Stimulated activated CD4-positive, alpha-beta T cell treated with anti-CD3 and anti-CD28 coated beads, Interleukin-1b, Interleukin-23, amount 100 ng/mL, for 1 hour (primary cell): ENCODE measurements at places on chromosomes 3 and 15.

DNA sequence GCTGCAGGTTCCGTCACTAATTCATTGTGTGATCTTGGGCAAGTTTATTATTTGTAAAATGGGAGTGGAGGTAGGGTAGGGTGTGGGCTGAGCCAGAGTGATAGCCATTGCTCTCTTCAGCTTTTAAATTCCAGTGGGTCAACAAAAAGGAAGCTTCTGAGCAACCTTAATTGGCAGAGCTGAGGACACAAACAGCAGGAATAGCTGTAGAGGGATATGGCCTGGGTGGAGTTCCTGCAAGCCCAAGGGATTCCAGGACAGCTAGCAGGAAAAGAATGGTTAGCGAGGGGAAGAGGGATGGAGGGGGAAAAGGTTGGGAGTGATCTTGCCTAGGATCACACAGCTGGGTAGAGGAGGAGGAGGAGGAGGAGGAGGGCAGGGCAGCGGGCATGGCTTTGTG, 11.4 kb downstream of the CCK start:
- no peak for DNase-seq

DNA sequence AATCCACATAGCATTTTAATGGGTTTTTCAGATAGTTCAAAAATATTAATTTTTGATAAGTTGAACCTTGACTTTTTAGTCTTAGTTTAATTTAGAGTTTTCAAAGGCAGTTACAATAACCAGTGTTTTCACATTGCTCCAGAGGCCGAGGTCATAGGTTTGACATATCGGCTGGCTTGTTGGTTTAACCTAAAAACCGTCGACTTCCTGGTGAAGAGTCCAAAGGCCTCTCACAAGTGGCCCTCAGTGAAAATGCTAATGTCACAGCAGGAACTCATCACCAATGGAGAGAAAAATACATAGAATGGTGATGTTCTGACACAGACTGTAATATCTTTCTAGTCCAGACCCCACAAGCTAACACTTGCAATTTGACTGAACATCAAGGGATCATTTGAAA, 642.3 kb downstream of the PLOD2 start:
- DNase-seq: no peak

GRCh38 chr15:65980824-65981456, 111.6 kb downstream of the RAB11A start:
- no peak for DNase-seq

- DNase-seq: no peak
Observed at GRCh38 chr15:81384891-81385720, 11.1 kb upstream of the TMC3 start.

GRCh38 chr3:101851072-101851770, 1.9 kb downstream of the NFKBIZ start:
- DNase-seq: no peak

GRCh38 chr3:187017511-187018230, 87.3 kb downstream of the ST6GAL1 start:
- no peak for DNase-seq

- no peak for DNase-seq
Observed at GRCh38 chr3:6717026-6717943, 143.6 kb upstream of the GRM7 start.

DNA sequence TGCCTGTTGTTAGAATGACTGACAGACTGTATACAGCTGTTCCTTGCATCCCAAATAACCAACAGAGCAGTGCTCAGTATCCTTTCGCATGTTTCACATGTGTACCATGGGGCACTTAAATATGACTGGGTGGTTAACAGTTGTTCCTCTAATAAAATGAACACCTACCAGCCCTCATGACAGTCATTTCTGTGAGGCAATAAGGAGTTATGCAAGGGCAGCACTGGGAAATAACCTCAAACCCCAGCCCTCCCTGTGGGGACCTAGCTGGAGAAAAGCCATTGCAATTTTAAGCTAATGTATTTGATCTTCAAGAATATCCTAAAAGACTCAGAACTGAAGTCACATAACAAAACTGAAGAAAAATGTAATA, 7.3 kb downstream of the RFT1 start:
- no peak for DNase-seq

GRCh38 chr15:38551720-38552648, 12.6 kb downstream of the RASGRP1 start:
- no peak for DNase-seq

DNA sequence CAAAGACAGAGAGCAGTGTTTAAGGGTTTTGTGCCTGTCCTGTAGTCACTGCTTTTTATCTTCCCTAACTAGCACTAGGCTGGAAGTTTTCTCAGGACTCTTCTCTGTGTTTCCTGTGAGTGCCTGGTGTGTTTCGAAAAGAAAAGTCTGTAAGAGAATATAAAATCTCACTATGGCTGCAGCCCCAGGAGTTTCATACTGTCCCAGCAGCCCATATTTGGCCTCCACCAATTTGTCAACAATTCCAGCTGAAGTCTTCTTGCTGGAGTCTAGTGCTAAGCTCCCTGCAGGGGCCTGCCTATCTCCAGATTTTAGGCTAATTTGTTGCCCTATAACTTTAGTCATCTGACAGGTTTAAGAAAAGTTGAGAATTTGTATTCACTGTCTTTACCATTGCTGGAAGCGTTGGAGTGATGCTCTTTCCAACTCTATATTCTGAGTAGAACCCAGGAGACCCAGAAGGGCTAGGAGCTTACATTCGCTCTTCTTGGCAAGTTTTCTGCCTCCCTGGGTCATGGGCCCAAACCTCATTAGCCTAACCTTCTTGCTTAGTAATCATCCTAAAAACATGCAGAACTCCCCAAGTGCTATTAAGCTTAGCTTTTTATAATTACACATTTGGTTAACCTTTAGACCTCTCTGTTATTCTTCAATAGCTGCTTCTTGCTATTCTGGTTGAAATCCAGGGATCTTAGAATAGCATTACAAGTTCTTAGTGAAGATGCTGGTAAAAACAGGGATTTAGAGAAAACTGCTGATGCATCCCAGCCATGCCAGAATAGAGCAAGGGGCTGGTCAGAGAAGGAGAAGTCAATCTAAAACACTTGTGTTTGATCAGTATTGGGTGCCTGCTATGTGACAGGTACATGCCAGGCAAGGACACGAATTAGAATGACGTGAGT, 283.1 kb downstream of the NEK10 start:
- no peak for DNase-seq

DNA sequence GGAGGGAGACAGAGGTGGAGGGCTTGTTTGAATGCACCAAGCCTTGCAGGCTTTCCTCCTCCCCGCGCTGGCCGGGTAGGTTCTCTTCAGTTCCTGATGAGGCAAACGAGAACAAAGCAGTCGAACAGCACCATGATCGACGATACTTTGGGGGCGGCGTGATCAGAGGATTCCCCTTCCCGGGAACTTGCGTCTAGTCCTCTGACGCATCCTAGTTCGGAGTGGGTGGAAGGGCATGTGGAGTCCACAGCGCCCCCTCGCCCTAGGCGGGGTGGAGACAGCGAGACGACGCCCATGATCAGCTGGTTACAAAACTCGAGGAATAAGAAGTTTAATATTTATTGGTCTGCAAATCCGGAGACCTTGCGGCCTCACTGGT, 452 bp upstream of the SV2B start:
- no peak for DNase-seq

DNA sequence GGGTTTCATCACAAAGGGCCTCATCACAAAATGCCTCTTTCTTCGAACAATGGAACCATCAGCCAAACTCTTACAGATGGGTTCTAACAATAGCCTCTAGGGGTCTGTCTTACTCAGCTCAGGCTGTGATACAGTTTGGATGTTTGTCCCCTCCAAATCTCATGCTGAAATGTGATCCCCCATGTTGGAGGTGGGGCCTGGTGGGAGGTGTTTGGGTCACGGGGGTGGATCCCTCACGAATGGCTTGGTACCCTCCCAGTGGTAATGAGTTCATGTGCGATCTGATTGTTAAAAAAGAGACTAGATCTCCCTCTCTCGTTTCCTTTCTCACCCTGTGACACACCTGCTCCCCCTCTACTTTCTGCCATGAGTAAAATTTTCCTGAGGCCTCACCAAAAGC, 47.9 kb upstream of the LIPC start:
- DNase-seq: no peak

DNA sequence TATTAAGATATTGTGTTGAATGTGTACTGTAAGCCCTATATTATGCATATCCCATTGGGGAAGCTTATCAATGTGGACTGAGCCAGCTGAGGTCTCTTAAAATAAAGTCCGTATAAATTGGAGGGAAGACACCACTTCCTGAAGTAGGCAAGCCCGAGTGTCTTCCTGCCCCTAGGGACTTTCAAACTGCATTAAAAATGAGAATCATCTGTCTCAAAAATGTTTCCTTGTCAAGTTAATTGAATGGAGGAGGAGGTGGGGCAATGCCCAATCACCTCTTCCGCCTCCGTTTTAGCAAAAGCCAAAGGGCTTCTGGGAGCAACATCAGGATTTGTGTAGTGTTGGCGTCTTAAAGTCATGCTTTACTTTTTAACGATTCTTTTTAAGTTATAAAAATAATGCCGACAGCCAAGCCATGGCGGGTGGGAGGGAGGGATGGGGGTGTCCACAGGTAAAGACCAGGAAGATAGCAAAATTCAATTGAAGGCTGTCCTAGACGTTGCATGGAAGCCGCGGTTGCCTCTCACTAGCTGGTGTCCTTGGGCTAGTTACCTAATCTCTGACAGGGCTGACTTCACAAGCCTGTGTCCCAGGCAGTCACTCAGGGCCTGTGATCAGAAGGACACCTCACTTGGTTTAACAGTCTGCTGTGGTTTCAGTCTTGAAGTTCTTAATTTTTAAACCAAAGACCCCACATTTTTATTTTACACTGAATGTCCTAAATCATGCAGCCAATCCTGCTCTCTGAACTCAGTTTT, 524.9 kb upstream of the PROK2 start:
- no peak for DNase-seq

- DNase-seq: no peak
Observed at GRCh38 chr15:52537459-52537858, 8.8 kb upstream of the MYO5A start.

GRCh38 chr3:56874269-56874668, 72.5 kb upstream of the ARHGEF3 start:
- DNase-seq: no peak

DNA sequence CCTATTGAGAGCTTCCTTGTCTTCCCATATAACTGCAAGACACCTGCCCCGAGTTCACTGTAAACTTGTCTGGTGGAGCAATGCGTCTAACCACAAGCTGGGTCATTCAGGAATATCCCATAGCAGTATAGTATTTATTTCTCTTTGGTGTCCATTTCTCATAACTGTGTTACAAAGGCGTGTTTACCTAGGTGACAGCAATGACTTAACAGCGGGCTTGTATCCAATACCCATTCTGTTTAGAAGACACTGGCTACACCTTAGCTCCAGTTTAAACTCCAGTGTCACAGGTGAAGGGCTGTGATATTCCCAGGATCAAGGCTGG, 24.3 kb downstream of the ATP10A start:
- DNase-seq: no peak

DNA sequence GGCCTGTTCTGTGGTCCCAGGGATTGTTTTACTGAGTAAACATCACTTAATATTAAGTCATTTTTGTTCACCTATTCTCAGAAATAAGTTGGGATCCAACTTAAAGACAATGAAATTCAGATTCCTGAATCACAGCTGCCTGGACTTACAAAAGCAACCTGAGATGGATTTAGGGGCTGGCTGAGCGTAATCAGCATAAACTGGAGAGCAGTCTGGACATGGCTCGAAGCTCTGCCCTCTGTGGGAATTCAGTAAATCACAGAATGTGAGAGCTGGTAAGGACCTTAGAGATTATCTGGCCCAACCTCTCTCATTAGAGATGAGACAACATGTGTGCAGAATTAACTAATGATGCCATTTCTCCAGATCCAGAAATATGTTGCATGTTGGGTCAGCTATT, 23.7 kb downstream of the CCDC80 start:
- DNase-seq: no peak

DNA sequence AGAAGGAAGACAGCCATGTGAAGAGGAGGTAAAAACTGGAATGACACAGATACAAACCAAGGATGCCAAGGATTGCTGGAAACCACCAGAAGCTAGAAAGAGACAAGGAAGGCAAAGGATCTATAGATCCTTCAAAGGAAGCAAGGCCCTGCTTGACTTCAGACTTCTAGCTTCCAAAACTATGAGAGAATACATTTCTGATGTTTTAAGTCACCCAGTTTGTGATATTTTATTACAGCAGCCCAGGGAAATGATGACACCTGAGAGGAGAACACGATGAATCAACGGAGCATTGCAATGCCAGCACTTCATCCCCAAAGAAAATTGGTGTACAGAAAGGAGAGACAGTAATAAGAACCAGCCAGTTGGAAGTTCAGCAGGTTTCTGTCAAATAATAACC, 116.3 kb downstream of the MAGI1 start:
- no peak for DNase-seq

DNA sequence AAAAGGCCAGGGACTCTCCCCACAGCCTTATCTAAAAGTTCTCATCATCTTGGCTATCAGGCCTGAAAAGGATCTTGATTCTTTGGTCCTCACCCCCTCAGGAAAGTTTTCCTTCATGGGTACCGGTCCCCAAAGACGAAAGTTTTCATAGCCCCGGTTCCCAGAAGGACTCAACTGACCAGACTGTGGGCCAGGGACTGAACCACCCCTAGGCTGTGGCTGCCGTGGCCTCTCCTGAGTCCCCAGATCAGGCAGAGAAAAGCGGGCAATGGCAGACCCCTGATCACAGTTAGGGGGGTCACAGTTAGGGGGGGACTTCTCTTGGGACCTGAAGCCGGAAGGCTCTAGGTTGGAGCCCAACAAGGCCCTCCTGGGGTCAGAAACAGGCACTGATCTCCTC, 54.8 kb downstream of the LHFPL4 start:
- no peak for DNase-seq

GRCh38 chr3:474828-475227, 278.3 kb downstream of the CHL1 start:
- no peak for DNase-seq

DNA sequence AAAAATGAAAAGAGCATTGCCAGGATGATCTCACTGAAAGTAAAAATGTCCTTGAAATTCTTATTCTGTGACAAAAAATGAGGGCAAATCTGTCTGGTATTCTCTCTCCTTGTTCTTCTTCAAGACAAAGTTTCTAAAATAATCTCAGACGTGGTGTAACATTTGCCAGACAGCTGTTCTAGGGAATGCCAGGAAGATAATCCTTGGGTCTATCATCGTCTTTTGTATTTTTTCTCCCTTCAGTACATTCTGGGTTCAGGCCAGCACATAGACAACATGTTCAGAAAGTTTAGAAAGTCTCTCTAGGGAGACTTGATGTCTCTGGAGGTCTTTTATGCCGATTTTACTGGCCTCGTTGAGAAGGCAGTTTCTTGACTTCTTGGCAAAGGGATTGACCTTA, 121.2 kb upstream of the HES1 start:
- DNase-seq: no peak

GRCh38 chr15:67074886-67075229, 9.5 kb downstream of the SMAD3 start:
- DNase-seq: no peak

GRCh38 chr3:48215466-48215865, 7.8 kb upstream of the CAMP start:
- DNase-seq: no peak

DNA sequence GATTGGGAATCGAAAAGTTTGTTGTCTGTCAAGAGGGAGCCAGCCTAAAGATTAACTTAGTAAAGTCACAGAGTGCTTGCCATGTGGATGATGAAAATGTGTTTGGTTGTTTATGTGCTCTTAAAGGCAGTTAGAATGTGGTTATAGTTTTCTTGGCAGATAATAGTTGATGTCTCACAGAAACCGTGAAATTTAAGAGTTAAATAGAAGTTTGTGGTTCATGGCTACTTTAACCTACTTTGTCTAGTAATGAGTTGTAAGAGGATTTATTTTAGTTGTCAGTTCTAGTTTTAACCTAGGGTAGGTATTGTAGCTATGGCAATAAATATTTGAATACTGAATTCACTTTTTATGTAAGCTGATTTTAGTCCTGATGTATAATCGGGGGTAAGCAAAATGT, 36.4 kb upstream of the EIF3J start:
- DNase-seq: no peak

- DNase-seq: no peak
Observed at GRCh38 chr3:32340039-32340438, 51.6 kb upstream of the CMTM7 start.
